ENCODE measurements at places on chromosomes 5 and 9.

DNA sequence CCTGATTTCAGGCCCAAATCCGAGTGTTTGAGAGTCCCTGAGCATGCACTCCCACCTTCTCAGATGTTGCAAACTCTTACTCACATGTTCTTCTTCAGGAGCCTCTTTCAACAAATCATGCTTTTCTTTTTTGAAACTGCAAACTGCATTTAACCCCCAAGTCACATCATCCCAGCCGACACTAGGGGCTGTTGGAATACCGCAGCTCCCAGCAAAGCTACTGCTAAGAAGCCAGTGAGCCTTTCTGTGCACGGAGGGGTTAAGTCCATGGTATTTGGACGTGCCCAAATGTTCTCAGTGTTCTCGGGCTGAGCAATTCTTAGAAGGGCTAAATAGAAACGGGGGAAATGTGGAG lies 282.9 kb downstream of the NFIB start:
- no peak for DNase-seq

DNA sequence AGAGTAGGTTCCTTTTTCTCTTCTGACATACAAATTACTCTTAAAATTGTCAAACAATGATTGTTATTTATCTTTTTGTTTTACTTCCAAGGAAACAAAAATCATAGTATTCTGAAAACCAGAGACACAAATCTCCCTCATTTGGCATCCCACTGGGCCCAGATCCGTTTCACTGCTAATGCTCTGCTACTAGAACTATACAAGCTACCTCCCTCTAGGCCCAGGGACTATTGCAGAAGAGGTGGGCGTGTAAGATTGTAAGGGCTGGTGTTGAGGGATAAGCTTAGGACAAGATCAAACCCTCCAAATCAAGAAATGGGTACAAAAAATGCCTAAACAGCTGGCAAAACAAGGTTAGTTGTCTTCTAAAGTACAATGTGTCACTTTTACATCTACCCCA lies 928.9 kb upstream of the CDH10 start:
- DNase-seq, result no peak

- DNase-seq, result no peak
Observed at GRCh38 chr9:133449760-133450159, 10.0 kb upstream of the CACFD1 start.

DNA sequence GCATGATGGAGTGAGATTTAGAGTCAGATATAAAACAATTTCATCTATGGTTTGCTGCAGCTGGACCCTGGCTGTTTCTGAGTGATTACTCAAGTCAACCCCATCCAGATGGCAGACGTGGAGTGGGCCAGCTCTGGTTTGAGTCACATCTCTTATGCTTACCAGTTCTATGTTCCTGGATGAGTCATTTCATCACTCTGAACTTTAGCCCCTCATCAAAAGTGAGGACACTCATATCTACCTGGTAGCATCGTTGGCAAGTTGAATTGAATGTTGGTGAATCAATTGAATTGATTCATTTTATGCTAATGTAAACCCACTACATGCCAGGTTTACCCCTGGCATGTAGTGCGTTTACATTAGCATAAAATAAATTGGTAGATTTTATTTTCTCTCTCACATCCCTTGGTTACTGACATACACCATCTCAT lies 176.4 kb downstream of the FGF18 start:
- no peak for DNase-seq

GRCh38 chr5:142908659-142909058 lies 138.5 kb downstream of the ARHGAP26 start:
- DNase-seq, result no peak

DNA sequence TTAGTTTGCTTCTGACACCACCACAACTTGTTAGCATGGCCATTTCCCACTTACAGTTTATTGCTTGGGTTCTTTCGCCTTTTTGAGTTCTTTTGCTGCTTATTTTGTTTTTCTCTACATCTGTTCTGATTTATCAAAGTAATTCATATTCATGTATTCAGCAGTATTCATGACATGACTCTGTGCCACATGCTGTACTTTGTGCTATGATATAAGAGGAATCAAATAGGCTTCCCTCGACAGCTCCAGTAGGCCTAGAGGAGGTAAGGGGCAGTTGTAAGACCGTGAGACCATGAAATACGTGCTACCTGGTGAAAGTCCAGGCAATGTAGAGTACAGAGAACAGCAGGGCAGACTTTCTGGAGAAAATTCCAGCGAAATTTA lies 110.7 kb upstream of the SAP30L start:
- no peak for DNase-seq

- peak; percentile 52 for DNase-seq
Observed at GRCh38 chr9:96232539-96233241, 69.3 kb downstream of the HSD17B3 start.

DNA sequence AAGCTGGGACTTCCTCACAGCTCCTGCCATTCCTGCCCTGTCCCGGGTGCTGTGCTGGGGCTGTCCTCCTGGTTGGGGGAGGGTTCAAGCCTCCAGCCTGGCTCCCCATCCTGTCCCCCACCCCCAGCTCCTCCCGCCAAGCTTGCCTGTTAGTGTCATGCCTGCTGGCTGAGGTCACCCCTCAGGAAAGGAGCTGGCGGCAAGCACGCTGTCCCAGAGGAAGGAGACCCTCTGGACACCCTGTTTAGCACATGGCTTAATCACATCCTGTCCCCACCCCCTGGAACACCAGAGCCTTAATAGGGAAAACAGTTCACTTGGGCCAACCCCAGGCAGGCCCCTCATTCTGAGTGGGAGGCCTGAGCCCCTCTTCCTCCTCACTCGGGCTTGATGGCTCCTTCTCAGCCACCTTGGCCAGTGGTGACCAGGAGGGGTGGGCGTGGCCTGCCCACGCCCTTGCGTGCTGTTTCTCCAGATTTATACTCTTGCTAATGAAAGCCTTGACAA lies 9.2 kb upstream of the PHYHD1 start:
- DNase-seq, result peak; percentile 98

DNA sequence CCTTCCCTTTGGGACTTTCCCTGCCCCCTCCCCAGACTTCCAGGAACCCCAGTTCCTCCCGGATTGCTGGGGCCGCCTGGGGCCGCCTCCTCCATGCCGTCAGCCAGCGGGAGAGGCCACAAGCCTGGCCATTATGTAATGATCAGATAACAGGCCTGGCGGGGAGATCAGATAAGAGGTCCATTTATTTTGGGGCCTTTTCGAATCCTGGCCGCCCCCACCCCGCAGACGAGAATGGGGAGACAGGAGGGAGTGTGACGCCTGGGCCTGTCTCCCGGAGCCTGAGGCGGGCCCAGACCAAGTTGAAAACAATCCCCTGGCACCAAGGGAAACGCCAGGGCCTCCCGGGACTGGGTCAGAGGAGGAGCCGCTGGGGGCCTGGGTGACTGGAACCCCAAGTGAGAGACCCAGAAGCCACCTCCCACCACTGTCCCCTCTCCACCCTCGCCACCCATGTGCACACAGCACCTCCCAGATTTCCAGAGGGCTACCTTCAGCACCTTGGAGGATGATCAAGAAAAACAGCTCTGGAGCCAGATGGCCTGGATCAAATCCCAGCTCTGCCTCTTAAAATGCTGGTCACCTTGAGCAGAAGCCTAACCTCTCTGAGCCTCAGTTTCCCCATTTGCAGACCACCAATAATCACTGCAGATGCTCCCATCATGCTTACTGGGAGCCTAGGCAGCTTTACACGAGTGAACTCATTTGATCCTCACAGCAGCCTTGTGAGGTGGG lies 7.8 kb downstream of the ENG start:
- DNase-seq, result no peak

DNA sequence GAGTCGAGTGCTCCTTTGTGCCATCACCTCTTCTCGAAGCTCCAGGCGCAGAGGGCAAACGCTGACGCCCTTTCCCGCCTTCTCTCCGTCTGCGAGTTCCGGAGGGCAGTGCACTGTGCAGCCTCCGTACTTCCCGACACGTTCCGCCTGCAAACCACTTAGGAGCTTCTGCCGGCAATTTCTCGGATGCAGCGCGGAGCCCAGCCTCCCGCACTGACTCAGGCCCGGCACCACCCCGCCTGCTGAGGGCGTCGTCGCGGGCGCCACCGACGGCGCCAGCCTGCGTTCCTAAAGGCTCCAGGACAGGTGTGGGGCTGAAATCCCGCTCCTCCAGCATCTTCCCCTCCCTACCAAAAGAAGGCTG lies 9.3 kb upstream of the TRIM36 start:
- no peak for DNase-seq

DNA sequence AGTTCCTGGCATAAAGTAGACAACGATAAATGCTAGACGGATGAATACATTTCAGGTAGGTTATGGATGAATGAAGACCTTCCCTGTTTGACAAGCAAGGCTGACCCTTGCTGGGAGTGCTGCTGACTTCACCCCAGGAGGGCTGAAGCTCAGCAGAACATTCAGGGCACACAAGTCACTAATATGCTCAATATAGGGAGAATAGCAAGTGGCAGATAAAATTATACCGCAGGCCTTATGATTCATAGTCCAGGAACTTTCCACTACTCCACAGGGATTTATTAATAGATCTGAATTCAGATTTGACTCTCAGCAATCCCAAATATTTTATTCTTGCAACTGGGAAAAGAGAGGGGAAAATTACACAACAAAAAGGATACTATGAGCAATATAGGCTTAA lies 38.2 kb upstream of the GRAMD2B start:
- DNase-seq, result no peak

DNA sequence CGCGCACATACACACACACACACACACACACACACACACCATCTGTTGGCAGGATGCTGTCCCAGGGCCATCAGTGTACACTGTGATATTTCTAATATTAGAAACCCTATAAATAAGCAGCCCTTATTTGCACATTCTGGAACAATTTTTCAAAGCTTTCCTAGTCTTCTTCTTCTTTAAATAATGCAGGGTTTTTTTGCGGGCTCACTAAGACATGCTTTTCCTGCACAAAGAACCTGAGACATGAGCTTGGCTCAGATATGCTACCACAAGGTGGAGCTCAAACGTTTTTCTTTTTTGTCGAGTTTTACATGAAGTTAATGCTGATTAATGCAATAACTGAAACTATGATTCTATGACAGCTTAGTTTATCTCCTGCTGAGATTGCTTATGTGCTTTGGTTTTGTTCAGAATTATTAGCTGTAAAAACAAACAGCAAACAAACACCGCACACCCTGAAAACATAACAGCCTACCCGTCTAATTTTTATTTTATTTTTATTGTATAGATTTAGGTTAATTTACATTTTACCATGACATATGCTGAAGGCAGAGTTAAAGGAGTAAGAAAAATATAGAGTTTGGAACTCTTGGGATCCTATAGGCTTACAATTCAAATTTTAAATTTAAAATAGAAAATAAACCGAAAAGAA lies 95.8 kb downstream of the ALDH1A1 start:
- peak; percentile 52 for DNase-seq

- peak; percentile 62 for DNase-seq
Observed at GRCh38 chr9:100427366-100428263, 672 bp downstream of the MSANTD3 start.

- peak; percentile 79 for DNase-seq
Observed at GRCh38 chr5:40736103-40736875, 19.5 kb downstream of the TTC33 start.

DNA sequence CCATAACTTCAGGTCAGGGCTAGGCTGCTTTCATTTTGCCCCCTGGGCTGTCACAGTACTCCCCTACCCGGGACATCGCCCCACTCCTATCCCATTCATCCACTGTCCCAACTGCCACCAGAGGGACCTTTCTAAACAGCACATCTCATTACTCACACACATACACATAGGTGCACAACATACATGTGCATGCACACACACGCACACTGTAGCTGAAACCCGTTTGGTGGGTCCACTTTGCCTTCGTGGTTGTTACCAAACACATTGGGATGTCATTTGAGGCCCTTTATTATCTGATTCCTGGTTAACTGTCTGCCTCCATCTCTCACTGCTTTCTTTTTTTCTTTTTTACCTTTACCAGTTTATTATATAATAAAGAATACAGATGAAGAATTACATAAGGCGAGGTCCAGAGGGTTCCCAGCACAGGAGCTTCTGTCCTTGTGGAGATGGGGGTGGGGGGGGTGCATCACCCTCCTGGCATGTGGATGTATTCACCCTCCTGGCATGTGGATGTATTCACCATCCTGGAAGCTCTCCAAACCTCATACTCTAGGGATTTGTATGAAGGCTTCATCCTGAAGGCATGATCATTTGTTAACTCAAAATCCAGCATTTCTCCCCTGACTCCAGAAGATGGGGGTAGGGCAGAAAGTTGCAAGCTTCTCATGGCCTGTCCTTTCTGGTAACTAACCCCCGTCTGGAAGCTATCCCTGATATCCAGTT lies 186.0 kb downstream of the GOLPH3 start:
- DNase-seq, result peak; percentile 66

- no peak for DNase-seq
Observed at GRCh38 chr5:3339092-3339797, 256.4 kb upstream of the IRX1 start.

GRCh38 chr5:67693956-67694809 lies 497.6 kb upstream of the CD180 start:
- no peak for DNase-seq

DNA sequence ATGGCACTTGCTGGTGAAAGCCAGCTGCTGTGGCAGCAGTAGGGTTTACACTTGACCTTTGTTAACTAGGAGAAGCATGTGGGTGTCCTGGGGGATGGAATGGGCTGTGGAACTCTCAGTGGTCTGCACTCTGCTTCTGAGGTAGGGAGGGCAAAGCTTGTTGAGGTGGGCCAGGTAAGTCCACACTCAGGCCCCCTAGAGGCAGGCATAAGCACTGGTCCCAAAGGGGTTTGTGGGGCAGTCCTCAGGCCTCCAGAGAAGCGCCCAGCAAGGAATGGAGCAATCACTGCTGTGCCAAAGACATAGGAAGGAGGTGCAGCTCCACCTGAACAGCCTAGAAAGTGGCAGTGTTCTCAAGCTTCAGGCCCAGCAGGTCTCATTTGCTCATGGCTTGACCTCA lies 34.7 kb downstream of the INSL4 start:
- DNase-seq, result no peak

DNA sequence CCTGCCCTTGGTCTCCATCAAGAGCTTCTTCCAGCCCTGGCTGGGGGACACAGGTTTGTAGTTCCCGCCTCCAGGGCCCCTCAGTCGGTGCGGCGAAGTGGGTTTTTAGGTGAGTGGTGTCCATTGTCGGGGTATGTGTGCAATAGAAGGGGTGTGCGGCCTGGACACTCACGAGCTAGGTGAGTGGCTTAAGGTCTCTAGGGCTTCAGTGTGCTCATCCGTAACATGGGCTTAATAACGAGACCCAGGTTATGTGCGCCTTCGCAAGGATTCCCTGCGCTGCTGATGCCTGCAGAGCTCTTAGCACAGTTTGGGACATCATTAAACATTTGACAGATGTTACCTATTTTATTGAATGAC lies 656 bp downstream of the CEP78 start:
- no peak for DNase-seq
